ENCODE measurements at places on chromosomes 7 and 10.

- DNase-seq, result peak; percentile 17
Observed at GRCh38 chr10:3067859-3068179, 471 bp downstream of the PFKP start.

DNA sequence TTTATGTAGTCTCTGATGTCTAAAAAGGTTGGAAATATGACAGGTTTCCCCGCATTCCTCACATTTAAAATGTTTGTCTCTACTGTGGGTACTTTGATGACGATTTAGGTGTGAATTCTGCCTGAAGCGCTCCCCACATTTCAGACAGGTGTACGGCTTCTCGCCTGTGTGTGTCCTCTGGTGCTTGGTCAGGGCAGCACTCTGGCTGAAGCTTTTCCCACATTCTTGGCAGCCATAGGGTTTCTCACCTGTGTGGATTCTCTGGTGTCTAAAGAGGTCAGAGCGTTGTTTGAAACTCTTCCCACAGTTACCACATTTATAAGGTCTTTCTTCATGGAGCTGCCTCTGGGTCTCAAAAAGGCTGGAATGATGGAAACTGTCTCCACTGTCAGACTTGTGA lies 6.3 kb downstream of the ZNF394 start:
- no peak for DNase-seq

DNA sequence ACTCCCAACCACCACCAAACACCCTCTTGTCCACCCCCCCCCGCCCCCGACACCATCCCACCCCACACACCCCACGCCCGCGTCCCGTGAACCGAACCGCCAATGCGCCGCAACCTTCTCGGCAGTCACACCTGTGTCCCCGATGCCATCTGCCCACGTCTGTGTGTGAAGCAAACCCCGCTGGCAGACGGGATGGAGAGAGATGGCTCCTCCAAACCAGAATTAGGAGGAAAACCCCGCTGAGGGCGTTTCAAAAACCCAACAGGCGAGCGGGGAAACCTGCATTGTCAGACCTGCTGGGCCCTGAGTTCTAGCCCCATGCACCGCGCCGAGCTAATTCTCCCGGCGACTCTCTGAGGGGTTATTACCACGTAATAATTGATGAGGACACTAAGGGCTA lies 28.6 kb upstream of the KCNK18 start:
- DNase-seq, result no peak

DNA sequence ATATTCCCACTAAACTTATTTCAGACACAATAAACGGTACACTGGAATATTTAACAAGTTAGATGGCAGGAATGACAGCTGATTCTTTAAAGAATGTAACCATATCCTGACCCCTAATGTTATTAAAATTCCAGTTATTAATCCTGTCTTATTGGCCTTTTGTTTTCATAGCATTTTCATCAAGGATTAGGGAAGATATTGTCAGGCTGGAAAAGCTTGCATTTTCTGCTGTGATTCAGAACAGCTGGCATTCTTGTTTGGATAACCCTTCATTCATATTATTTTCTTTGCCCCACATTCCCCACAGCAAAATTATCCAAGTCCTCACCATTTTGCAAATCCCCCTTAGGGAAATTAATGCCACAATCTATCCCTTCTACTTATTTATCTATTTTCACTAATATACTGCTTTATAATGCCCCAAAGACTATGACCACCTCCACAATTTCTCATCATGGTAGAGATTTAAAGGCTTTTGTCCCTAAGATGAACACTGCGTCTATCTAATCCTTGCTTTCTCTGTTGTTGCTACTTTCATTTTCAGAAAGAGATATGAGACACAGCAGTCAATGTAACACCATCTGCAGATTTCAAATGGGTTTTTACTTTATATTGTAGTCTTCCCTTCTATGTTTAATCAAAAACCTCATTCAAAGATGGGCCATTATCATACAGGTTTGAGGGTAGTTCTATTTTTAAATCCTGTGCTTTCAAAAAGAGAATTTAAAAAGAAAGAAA lies 475.1 kb downstream of the PARD3 start:
- no peak for DNase-seq

GRCh38 chr10:95831515-95831914 lies 75.6 kb downstream of the ENTPD1 start:
- DNase-seq, result no peak

GRCh38 chr7:157814931-157815705 lies 478.3 kb downstream of the DNAJB6 start:
- no peak for DNase-seq
